Dermis blood vessel endothelial cell (primary cell): ENCODE measurements at places on chromosomes 3 and 15.

DNA sequence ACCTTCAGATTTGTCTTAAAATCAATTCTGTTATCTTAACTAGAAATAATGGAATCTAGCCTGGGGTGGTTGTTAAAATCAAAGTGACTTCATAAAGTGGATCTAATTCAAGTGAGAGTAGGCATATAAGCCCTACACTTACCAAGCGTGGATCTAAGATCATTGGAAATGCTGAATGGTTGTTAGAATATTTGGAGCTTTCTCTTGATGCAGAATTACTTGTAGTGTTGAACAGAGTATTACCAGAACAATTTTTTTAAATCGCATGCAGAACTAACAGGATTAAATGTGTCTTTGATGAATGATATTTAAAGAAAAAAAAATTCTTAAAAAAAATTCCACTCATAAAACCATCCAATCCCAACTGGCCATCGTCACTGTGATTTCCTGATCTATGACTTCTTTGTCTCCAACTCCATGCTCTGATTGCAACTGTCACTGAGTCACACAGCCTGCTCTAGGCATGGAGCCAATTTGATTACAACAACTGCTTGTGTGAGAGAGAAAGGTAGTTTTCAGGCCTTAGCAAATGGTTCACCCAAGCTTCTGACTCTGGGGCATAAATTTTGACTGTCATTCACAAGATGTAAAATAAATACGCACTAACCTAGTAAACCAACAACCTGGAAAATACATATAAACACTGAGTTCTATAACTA, 25.9 kb upstream of the SPRED1 start:
- peak; percentile 85 for DNase-seq

DNA sequence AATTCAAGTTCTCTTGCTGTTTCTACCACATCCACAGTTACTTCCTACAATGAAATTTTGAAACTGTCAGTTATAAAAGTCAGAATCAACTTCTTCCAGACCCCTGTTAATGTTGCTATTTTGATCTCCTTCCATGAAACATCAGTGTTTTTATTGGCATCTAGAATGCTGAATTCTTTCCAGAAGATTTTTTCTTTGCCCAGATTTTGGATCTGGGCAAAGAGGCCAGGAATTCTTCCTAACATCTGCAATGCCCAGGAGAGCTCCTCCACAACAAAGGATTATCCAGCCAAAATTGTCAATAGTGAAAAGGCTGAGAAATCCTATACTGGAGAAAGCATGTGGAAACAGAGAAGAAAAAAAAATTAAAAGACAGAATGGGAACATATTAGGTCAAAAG, 75.5 kb downstream of the SERPINI1 start:
- no peak for DNase-seq

GRCh38 chr3:127043041-127043641, 60.2 kb downstream of the PLXNA1 start:
- DNase-seq, result no peak

DNA sequence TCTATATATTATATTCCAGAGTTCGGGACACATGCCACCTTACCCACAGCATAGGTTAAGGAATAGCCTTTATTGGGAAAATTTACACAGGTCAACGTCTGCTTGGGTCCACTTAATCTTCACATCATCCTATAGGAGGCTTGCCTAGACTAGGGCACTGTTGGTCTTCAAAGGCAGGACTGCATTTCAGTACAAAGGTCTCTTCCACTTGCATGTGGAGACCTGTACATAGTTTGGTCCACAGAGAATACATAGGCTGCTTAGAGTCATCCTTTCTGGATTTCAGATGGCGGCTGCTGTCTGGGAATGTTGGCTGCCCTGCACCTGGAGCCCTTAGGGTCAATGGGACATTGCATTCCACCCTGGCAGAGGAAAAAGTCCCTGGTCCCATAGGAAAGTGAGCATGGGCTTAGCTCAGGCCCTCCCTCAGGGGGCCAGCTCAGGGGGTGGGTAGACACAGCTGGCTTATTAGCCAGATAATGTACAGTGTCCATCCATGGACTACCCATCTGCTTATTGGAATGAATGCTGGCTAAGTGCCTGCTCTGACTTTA, 75.3 kb upstream of the TGFBR2 start:
- no peak for DNase-seq

DNA sequence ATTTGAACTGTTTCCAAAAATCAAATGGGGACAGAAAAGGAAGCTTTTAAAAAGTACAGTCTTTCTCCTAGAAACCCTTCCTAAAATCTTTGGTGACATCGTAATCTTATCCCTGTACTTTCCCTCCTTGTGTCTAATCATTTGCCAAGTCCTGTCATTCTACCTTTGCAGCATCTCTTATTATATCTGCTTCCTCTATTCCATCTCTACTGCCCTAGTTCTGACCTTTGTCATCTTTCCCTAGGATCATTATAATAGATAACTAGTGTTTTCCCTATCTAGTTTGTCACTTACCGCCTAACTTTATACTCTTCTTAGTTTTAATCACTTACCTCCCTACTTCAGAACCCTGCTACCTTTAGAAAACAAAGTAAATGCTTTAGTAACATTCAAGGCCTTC, 11.6 kb downstream of the USP8 start:
- no peak for DNase-seq

DNA sequence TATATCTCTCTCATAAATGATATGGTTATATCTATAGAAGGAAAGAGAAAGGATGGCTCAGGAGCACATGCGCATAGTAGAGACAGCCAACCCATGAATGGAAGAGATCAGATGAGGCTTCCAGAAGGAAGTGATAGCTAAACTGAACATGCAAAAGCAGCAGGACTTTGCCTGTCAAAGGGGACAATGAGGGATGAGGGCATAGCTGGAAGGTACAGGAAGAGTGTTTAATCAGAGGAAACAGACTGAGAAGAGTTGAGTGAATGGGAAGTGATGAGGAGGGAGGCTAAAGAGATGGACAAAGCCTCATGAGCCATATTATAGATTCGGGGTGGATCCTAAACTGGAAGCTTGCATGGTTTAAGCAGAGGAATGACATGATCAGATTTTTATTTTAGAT, 26.5 kb upstream of the VEPH1 start:
- peak; percentile 58 for DNase-seq

DNA sequence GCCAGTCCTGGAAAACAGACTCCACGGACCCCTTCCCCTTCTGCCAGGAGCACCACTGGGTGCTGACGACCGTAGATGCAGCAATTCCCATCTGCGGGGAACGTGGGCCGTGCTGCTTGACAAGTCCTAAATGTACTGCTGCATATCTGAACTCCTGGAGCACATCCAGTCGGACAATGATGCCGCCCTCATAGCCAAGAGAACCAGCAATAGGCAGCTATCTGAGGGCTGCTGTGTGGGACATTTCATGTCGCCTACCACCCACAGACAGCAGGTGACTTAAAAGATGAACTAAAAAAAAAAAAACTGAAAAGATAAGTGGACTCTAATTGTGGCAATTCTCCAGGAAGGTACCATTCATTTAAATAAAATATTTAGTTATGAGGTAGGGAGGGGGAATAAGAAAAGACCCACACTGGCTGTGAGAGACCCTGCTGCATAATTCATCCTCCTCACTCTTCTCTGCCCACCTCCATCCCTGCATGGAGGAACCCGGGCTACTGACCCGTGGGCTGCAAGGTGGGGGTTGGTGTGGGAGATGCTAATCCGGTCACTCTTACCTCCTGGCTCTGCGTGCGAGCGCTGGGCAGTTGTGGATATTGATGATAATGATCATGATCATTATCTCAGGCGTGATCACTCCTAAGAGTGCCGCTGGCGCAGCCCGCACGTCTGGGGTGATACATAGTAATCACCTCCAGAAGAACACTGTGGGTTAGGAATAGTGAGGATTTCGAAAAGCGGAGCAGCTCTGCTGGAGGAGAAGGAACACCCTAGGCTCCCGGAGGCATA, 28.3 kb downstream of the ALS2CL start:
- no peak for DNase-seq
